ENCODE measurements at places on chromosomes 3 and 15.

DNA sequence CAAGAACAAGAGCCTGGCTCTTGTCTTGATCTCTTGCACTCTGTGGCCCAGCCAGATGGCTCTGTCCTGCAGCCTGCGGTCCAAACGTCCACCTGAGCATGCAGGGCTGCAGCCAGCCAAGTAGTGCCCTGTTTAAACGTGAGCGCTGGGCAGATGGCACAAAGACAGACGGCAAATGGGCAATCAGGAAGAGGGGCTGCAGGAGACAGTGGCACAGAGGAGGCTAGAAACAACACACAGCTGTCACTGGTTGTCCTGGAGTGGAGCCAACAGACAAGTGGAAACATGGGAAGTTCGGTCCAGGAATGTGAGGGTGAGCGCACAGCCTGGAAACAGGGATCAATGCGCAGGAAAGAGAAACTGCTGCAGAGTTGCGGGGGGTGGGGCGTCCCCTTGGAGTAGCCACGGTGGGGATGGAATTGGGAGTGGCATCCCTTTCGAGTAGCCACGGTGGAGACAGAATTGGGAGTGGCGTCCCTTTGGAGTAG lies 10.7 kb upstream of the ZXDC start:
- no peak for DNase-seq

DNA sequence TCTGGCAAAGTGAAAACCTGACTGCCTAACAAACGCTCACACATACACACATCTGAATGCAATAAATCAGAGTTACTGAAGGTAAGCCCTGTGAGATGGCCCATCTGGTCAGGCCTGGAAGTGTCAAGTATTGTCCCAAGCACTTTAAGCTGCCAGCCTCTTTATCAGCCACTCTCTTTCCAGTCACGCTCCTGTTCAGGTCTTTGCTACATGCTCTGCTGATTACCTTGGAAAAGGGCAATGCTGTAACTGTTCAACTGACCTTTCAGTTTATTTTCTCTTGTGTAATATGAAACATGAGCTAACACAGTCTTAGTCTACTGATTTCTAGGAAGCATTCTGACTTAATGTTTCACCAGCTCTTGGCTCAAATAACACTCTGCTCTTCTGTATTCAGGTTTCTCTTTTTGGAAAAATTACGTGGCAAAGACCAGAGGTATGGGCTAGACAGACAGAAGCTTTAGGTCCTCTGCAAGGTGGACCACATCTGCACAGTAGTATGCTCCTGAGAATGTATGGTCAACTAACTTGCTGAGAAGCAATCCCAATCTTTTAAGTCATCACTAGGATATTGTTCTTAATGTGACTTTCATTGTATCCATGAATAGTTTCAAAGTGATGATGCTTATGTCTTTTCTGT lies 44.5 kb downstream of the GBE1 start:
- DNase-seq = peak; percentile 93

- DNase-seq = no peak
These were observed 3.1 kb downstream of the CIDEC start for GRCh38 chr3:9876991-9877390.

- peak; percentile 77 for DNase-seq
These were observed 79.8 kb downstream of the EPHB1 start for GRCh38 chr3:134874737-134875413.

GRCh38 chr3:55488398-55489055 lies 1.4 kb upstream of the WNT5A start:
- DNase-seq = peak; percentile 70

- peak; percentile 94 for DNase-seq
These were observed 25.9 kb downstream of the SMAD3 start for GRCh38 chr15:67091071-67091979.

DNA sequence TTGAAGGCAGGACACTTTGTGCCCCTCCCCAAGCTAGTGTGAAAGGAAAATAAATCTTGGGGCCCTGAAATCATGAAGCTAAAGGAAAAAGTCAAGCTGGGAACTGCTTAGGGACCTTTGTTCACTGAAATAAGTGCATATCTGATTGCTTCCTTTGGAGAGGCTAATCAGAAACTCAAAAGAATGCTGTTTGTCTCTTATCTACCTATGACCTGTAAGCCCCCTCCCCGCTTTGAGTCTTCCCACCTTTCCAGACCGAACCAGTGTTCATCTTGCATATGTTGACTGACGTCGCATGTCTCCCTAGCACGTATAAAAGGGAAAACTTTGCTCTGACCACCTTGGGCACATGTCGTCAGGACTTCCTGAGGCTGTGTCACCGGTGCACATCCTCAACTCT lies 53.1 kb downstream of the SLC30A4 start:
- no peak for DNase-seq

GRCh38 chr3:34969513-34969912 lies 669.8 kb upstream of the ARPP21 start:
- DNase-seq = no peak

DNA sequence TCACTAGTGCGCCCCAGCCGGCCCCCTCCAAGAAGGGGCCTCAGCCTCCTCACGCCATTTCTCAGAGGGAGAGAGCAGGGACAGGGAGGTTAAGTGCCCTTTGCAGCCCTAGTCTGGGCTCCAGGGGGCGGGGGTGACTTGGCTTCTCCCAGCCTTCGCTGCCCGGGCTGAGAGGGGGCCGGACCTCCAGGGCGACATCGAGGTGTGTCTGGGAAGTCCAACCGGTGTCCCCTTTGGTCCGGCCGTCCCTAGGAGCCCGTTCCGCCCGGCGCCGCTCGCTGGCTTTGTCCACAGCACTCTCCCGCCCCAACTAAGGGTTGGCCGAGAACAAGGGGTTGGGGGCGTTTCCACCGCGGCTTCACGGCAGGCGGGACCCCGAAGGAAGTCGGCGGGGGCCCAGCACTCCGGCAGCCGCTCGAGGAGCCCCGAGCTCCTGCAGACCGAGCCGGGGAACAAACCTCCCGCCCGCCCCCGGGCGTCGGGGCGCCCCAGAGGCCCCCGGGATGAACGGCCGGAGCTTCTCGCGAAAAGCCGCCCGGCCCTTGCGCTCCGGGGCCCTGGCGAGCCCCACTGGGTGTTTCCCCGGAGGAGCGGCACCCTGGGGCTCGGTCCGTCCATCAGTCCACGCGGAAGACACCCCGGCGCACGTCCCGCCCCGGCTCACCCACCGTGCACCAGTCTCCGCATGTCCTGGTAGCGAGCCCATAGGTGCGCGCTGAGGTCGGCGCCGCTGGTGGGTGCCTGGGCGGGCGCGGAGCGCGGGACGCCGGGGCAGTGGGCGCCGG lies 627 bp downstream of the NT5DC2 start:
- peak; percentile 41 for DNase-seq

DNA sequence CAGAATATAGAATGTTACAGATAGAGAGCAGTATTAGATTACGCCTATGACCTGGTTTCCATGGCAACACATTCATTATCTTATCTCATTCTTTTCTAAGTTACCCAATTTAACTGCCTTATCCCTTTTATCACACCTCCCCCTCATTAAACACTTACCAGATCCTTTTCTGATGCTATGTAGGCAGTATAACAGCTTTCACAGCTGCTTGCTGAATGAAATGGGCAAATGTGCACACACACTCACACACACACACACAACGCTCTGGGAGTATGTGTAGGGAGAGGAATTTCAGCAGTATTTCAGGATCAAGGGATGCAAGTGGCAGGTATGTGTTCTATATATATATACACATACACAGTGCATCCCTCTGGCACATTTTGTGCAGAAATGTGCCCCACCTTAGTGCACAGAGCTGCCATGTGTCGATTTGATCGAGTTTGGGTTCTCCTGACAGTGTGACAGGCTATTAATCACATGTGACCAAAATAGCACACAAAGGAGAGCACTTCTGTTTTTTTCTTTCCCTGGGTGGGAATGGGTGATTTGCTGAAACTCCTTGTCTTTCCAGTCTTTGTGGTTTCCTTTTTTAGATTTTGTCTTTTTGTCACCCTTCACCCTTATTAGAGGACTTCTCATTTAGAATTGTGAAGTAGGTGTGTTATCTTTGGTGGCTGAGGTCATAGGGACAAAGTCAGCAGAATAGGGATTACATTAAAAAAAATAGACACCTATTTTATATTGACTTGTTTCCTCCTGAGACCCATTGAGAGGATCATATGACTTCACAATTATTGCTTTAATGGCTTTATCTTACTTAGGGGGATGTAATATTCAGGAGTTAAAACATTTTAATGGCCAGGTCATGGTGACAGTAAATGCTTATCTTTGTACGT lies 553.7 kb downstream of the PDCD6IP start:
- no peak for DNase-seq

- no peak for DNase-seq
These were observed 380.3 kb upstream of the CBLB start for GRCh38 chr3:106249159-106249558.

GRCh38 chr15:45499426-45499825 lies 23.1 kb downstream of the SLC30A4 start:
- no peak for DNase-seq

DNA sequence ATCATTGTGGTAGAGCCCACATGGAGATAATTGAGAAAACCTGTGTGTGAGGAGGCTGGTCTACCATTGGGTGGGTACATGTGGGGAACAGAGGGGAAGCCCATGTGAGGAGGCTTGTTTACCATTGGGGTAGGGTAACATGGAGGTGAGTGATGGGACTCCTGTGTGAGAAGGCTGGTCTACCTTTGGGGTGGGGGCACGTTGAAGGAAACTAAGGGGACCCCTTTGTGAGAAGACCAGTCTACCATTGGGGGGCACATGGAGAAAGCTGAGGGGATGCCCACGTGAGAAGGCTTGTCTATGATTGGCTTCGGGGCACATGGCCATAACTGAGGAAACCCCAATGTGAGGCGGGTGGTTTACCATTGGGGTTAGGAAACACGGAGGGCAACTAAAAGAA lies 158.5 kb downstream of the FBLN2 start:
- no peak for DNase-seq

DNA sequence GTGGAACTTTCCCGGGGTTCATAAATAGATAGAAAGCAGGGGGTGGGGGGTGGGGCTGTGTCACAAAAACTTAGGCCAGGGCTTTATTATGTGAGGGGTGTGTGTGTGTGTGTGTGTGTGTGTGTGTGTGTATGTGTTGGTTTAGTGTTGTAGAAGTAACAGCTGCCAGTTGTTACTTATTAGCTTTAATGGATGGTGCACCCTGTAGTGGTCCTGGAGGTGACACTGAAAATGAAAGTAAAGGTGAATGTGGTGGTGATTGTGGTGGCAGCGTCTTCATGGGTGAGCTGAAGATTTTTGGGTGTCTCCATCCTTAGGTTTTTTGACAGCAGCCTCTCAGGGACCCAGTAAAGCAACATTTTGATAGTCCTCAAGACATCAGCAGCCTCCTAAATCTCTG lies 449.9 kb downstream of the PDCD6IP start:
- no peak for DNase-seq

GRCh38 chr15:45023659-45024225 lies 747 bp downstream of the SORD start:
- DNase-seq = peak; percentile 48

DNA sequence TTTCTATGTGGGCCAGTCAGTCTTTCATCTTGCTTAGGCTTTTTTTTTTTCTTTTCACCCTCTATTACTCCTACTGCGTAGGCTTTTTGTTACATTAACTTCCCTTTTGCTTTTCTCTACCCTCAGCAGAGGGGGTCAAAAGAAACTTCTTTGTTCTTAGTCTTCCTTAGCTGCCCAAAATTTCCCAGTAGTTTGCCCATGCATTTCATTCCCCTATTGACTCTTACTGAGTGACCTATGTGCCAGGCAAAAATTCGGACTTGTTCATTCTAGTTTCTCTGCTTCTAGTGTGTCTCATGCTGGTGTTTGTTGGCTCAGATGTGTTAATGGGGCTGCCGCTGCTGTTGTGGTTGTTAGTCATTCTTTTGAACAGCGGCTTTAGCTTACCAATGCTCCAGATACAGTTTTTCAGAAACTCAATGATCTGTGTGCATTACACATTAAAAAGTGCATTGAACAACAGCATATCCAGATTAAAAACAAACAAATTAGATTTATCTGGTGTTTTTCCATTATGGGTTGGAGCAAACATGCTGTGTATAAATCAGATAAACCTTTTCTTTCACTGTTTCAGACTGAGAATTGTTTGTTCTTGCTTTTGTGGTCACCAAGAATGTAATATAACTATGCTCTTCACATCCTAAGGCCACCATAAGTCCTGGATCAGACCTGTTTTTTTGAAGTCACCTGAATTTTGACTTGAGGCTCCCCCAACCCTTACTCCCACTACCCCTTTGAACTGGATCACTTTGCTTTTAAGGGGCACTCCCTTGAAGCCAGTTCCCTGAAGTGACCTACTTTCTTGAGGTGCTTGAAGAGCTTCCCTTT lies 43.1 kb downstream of the PDE8A start:
- DNase-seq = peak; percentile 80

DNA sequence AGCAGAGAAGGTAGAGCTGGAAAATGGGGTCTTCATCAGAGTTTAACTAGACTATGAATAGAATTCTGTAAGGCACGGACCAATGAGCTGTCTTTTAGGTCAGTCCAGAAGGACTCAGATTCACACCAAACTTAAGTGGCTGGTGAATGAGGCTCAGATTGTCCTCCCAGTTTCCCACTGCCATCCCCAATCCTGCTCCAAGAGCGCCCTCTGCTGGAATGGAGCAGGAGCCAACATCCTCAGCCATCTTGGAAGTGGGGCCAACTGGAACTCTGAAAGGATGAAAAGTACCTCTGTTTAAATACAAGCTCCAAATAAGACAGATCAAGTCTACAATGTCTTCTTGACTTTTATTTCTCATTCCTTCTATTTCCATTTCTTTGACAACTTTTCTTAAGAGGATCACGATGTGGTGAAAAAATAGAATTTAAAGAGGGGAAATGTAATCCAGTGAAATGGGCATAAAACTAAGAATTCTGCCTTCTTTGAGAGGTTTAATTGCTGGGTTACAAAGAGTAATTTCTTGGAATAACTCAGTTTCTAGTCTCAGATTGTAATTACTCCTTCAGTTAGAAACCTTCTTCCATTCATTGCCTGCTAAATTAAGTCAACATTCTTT lies 217.1 kb upstream of the TPRG1 start:
- peak; percentile 83 for DNase-seq

GRCh38 chr3:128804017-128804810 lies 75.2 kb upstream of the ACAD9 start:
- DNase-seq = peak; percentile 49

DNA sequence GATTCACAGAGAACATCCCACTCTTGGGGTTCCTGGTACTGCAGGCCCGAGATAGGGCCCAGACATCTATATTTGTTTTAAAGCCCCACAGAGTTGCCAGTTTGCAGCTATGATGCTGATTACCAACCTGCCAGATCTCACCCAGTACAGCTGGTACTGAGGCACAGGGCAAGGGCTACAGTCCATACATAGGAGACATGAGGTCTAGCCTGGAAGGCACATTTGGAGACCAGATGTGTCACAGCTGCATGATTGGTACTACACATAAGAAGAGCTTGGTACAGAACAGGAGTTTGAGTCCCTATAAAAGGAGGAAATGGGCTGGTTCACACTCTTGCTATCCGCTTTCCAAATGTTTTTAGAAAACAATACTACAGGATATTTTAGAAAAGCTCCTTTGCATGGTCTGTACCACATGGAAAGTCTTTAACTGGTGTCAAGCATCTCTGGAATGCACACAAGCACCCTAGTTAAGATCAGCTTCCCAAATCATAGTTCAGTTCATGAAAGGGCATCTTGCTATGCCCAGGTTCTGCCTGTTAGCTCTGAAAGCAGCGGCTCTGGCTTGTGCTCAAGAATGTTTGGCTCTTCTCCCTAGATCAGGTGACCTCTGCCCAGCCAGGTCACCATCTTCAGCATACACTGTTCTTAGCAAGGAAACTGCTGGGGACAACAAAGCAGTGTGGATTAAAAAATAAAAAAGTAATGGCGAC lies 20.6 kb downstream of the MTMR14 start:
- DNase-seq = peak; percentile 33

- no peak for DNase-seq
These were observed 345.7 kb downstream of the CNTN3 start for GRCh38 chr3:74268753-74269152.

- DNase-seq = no peak
These were observed 19.2 kb upstream of the SCAMP5 start for GRCh38 chr15:74976159-74976558.

- peak; percentile 3 for DNase-seq
These were observed 25.4 kb downstream of the CFAP100 start for GRCh38 chr3:126419886-126420786.

Data from kidney tubule cell (primary cell).